Fibroblast of skin of right biceps (primary cell): ENCODE measurements at places on chromosomes 1 and 21.

DNA sequence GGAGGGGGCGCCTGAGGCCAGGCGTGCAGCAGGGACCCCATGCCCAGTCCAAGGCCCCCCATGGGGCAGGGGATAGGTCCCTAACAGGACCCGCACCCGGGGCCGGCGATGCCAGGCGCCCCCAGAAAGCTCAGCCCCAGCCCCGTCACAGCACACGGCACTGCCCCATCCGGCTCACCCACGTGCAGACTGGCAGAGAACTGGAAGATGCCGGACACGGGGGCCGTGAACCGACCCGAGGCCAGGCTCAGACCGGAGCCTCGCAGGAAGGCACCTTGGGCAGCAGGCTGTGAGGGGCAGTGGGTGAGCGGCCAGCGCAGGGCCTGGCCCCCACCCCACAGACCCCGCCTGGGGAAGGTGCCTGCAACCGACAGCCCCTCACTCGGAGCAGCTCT lies 3.3 kb downstream of the C1QTNF12 start:
- DNase-seq: no peak

DNA sequence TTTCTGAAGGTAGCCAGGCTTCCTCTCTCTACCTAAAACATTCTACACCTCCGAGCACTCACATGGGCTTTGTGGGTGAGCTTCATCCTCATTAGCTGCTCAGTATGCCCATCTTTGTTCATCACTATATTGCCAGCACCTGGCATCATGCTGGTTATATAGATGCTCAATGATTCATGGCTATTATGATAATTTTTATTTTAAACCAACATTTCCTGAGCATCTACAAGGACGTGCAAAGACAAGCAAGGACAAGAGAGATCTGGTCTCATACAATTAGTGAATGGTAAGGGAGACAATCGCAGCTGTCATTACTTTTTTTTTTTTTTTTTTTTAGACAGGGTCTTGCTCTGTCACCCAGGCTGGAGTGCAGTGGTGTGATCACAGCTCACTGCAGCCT lies 11.3 kb upstream of the QSOX1 start:
- DNase-seq: no peak

DNA sequence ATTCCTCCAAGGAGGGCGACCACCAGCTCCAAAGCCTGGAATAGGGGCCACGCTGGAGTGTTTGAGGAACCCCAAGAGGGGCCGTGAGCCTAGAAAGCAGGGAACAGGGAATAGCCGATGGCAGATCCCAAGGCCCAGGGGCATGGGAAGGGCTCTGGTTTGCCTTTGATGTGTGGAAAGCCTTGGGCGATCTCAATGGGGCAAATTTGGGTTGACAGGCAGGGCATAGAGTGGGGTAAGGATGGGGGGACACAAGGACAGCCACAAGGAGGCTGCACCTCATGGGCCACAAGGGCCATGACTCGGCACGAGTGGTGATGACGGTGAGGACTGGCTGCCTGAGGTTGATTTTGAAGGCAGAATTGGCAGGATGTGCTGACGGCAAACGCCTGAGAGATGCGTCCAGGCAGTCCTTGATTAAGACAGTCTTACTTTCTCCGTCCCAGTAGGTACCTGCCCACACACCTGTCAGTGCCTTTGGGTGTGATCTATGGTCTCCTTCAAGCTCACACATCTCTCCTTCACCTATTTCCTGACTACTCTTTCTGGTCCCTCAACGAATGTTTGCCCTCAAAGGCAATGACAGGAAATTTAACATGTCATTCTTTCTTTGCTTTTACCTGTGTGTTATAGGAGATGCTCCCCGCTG lies 2.0 kb upstream of the TMPRSS3 start:
- DNase-seq: no peak

DNA sequence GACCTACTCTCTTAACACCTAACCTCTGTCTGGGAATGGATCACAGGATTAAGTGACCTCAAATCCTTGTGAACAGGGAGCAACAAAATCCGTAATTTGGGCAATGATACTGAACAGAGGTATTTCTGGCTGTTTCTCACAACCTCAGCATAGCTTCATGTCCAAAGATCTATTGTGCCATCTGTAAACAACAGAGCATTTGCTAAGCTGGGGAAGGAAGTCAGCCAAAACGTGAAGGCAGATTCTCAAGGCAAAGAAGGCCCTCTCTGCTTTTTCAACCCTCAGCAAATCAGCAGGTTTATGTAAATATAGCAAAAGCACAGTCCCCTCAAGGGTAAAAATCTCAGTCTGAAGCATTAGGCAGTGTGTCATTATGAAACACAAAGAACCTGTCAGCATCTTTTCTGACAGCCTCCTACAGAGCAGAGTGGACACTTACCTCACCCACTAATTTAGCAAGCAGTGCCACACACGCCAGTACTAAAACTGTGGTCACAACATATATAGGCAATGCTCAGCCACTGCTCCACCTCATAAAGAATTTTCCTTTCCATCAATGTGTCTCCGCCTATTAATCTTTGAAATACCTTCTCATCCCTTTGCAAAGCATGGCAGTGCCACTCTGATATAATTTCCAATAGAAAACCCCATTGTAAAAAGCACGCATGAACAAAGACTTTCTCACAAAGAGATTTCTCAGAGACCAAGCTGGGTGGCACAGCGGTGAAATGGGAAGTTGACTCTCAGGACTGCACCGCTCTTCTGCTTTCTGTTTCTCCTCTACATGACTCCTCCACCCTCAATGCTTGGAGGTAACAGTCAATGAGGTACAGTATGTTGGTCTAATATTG lies 188.0 kb downstream of the RERE start:
- peak; percentile 26 for DNase-seq

DNA sequence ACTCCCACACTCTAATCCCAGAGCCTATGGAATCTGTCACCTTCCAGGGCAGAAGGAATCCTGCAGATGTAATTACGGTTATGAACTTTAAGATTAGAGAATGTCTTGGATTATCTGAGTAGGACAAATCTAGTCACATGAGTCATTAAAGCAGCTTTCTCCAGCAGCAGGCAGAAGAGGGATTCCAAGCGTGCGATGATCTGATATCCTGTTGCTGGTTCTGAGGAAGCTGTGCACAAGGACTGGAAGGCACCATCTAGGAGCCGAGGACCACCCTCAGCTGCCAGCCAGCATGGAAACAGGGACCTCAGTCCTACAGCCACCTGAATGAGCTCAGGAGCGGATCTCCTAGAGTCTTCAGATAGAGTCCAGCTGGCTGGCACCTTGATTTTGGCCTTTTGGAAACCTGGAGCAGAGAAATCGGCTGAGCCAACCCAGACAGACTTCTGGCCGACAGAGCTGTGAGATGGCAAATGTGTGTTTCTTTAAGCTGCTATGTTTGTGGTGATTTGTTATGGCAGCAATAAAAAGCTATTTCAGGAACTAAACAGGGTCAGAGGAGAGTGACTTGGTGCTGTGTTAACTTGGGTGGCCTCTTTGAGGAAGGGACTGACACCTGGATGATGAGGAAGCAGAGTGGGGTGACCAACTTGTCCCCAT lies 34.5 kb downstream of the LRRN2 start:
- no peak for DNase-seq

DNA sequence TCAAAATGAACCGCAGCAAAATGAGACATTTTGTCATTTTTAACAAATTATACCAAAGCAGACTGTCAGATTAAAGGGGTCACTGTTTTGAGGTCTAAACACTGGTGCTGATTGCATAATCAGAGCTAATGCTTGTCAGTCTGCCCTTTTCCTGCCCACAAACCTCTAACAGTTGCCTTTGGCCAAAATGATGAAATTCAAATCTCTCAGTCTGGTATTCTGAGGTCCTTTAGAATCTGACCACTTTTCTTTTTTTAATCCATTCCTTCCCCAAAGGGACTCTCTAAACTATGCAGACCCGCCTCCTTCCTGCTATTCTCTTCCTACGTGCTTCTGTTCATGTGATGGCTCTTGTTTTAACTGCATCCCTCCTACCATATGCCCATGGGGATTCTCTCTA lies 145.2 kb upstream of the SPATA6 start:
- peak; percentile 55 for DNase-seq

- no peak for DNase-seq
Measured at GRCh38 chr1:173771560-173771959, 52.9 kb upstream of the DARS2 start.

- no peak for DNase-seq
Measured at GRCh38 chr1:235009561-235010306, 118.9 kb downstream of the TOMM20 start.

GRCh38 chr1:235017719-235018118 lies 110.9 kb downstream of the TOMM20 start:
- DNase-seq: peak; percentile 75

- peak; percentile 35 for DNase-seq
Measured at GRCh38 chr21:46054031-46054430, 43.9 kb upstream of the COL6A2 start.

DNA sequence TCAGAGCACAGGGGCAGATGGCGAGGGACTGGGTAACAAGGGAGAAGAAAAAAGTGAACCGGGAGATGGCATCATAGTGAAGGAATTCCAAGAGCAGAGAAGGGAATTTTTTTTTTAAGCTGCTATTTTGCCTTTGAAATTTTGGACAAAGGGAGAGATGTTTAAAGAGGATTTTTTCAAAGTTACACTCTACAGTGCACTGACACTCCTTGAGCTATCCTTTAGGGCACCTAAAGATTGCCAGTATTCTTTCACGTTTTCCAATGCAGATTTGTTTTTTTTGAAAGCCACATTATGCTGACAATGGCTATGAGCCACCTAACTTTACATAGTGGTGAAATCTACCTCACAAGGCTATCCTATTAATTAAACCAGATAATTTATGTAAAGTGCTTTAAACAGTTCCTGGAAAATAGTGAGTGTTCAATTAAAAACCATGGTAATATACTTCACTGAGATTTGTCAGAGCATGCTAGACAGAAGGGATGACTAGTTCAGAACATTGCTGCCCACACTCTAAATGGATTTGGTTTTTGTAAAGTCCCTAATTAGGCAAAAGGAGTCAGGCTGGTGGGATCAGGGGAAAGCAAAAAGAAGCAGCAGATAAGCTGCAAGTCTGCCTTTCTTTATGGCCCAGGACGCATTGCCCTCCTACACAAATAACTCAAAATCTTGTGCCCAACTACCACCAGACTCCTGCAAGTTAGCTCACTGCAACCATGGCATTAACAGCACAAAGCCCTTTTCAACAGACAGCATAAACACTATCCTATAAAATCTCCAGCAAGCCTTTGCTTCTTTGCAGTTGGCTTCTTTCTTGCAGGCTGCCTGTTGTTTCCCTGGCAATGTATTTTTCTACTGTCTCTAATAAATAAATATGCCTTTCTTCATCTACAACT lies 53.9 kb downstream of the PRDX6 start:
- no peak for DNase-seq

- no peak for DNase-seq
Measured at GRCh38 chr1:44405798-44406736, 1.0 kb downstream of the RNF220 start.

GRCh38 chr1:192973202-192973601 lies 86.0 kb downstream of the UCHL5 start:
- no peak for DNase-seq

- DNase-seq: no peak
Measured at GRCh38 chr21:43311301-43311817, 115.6 kb downstream of the SIK1 start.

DNA sequence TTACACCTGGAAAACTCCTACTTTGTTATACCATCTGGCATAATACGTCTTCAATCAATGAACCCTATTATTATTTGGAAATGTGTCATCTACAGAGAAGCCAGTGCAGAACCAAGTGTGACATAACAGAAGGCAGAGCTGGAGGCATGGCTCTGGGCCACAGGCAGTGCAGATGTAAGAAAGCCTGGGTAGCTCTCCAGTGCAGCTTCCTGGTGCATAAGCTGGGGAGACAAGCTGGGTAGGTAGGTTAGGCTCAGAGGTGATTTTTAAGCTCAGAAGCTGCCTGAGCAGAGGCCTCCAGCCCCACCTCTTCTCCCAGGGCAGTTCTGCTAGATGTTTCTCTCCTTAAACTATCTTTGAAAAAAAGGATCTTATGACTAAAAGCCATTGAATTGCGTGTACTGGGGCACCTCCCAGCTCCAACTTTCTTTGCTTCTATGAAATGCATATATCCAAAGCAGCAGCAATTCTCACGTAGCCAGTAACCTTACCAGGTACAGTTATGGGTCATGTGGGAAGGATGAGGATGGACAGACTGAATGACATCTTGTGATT lies 30.7 kb downstream of the AKNAD1 start:
- DNase-seq: no peak

DNA sequence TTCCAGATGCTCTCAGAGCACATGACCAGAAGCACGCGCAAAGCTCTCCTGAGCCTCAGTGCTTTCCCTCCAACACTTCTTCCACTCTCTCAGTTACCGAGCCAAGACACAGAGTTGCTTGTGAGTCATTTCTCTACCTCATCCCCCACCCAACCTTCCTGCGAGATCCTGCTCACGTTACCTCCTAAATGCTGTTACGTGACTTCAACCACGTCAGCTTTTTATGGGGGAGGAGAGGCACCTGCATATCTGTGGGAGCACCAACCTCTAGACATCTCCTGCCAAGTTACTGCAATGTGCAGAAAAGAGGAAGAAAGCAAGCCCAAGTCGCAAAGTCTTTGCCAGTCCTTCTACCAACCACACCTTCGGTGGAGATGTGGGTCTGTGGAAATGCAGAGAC lies 27.2 kb upstream of the ERG start:
- peak; percentile 40 for DNase-seq

DNA sequence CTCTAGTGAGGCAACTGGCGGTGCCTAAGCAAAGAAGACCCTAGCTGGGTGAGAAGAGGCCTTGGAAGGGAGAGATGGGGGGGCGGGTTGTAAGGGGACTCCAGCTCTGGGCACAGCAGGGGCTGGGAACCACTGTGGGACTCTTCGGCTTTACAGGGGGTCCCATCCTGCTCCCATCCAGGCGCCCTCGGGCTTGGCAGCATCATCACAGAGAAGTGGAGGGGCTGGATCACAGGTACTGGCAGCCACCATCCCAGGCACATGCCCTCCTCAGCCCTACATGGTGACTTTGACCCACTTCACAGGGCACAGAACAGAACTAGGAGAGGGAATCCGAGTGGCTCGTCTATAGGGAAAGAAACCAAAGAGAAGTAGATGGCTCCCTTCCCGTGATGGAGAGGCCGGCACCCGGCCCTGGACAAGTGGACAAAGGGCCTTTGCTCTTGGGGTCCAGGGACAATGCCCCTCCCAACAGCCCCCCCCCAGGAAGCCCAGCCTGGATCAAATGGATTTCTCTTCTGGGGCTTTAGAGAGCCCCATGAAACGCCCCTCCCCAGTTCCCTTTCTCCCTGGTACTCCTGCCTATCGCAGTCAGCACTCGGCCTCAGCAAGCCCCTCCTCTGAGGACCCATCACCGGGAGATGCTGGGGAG lies 54.0 kb upstream of the ECE1 start:
- no peak for DNase-seq

DNA sequence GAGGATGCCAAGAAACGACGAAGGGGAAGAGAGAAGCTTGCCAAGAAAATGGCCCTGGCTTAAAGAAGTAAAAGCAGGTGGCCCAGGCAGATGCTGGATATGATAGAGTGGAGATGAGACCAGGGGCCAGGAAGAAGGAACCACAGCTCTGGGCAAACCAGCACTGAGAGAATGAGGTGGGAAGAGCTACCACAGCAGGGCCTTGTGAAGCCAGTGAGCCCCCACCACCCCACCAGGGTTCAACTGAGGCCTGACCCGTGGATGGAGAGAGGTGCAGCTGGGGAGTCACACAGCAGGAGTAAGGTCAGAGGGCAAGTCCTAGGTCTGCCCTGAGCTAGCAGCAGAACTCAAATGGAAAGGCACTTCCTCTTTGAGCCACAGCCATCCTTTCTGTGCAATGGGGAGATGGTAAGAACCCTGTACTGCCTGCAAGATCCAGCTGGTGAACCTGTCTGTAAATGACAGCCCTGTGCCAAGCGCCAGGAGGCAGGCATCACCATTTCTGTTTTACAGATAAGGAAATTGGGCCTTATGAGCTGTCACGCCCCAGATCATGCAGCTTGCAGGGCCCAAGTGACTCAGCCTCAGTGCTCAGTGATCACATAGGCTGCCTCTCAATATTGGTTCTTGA lies 8.5 kb downstream of the SH3BGRL3 start:
- DNase-seq: no peak
